Activated gamma-delta T cell (primary cell): ENCODE measurements at places on chromosomes 2 and 18.

GRCh38 chr2:37573451-37574388, 97.7 kb downstream of the CDC42EP3 start:
- no peak for DNase-seq

DNA sequence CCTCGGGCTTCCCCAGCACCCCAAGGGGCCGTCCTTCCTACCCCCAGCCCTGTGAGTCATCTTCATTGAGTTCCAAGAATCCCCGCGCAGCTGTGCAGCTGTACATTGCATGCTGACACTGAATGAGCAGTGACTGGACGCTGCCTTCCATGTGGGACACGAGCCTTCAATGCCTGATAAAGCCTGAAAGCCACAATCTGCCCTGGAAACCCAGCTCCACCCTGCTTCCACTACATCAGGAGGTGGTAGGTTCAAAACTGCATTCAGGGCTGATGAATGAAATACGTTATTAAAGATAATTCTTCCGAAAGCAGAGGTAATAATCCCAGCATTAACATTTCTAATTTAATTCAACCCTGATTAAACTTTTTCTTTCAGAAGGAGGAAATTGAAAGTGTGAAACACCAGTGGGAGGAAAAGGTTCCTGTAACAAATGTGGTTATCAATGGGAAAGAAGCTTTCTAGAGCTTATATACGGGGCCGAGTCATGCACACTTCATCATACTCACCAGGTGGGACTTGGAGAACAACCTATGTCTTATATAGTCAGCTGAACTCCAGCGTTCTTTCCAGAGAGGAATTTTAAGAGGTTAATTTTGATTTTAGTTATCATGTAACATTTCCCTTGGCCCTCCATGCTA, 360.1 kb downstream of the LPIN1 start:
- no peak for DNase-seq

DNA sequence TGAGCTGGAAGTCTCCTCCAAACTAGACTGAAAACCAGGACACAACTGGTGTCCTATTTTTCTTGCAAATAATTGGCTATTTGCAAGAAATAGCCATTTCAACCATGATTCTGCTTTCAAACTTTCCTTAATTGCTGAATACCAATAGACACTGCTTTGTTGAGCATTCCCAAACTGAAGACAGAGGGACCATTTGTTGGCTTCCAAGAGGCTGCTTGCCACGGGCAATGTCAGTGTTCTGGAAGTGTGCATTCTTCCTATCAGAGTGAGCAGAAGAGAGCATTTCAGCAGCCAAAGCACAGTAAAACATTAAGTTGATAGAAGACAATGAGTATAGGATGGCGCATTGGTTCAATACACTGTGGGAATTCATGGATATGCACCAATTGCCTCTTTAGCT, 360.5 kb upstream of the RGPD4 start:
- DNase-seq = no peak

GRCh38 chr2:3806730-3807129, 103.4 kb downstream of the DCDC2C start:
- DNase-seq = no peak

DNA sequence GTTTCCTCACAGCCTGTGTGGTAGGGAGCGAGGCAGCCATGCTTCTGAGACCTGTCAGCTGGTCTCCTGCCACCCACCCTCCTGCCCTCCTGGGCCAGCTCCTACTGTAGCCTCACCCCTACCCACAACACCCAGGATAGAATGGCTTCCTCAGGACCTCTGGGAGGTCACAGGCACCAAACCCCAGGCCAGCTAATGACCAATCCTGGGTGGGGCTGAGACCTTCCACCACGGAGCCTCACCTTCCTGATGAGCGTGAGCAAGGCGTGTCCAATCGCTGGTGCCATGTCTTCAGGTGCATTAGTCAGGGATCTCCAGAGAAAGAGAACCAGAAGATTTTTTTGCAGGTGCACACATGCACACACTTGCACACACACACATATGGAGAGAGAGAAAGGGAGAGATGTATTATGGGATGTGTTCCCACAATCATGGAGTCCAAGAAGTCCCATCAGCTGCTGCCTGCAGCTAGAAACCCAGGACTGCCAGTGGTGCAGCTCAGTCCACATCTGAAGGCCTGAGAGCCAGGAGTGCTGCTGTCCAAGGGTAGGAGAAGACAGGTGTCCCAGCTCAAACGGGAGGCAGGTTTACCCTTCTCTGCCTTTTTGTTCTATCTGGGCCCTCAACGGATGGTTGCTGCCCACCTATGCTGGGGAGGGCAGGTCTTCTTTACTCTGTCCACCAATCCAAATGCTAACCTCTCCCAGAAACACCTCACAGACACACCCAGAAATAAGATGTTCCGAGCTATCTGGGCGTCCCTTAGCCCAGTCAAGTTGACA, 70.4 kb upstream of the HDAC4 start:
- DNase-seq = no peak

- no peak for DNase-seq
Observed at GRCh38 chr2:84115173-84115857, 343.8 kb downstream of the SUCLG1 start.

DNA sequence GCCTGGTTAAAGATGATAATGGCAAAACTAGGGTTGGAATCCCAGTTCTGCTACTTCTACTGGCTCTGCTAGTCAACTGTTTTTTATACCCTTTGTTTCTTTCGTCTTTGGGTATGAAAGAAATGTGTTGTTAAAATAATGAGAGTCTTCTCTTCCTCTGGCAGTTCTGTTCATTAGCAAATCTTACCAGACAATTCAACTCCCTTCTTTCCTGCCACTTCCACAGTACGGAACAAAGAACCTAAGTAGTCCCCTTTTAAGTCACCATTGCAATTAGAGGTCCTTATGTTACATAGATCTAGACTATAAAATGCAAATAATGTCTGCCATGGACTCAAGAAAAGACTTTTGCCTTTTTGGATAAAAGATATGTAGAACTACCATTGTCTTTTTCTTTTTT, 134.1 kb downstream of the RND3 start:
- DNase-seq = no peak

DNA sequence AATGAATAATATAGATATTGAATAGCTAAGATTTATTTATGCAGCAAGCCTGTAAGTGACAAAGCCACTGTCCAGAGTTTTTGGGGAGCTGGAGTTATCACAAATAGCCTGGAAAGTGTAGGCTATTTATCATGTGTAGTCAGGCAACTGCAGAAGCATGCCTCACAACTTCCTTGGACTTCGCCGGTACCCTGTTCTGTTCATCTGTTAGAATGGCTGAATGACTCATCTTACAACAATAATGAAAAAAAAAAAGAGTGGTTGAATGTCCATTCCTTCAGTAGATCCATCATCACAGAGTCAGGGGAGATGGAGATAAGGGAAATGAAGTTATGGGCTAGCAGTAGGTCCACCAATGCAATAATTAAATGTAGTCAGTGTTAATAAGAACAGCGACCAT, 24.0 kb upstream of the ATP5MC3 start:
- no peak for DNase-seq

GRCh38 chr2:16067037-16067406, 126.7 kb downstream of the MYCN start:
- no peak for DNase-seq

DNA sequence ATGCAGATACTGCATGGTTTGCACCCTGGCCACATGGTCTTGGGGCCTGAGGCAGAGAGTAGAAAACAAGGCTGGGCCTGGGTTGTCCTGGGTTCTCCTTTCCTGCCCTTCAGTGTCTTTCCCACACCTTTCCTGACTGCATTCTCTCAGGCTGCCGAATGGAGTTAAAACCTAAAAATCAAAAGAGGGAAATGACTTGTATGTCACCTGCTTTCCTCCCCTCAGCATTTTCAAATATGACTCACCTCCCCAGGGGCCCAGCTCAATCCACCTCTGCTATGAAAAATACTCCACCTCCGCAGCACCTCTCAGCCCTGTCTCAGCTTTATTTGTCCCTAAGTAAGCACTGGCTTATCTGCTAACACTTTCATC, 457.8 kb upstream of the MEX3C start:
- no peak for DNase-seq

- DNase-seq = no peak
Observed at GRCh38 chr2:8380566-8380965, 301.3 kb upstream of the ID2 start.

- DNase-seq = peak; percentile 96
Observed at GRCh38 chr2:27489498-27490397, at the start of gene IFT172. Gene IFT172, minus strand, starts transcription at chr2:27489743. Its CDS starts 90 bp downstream, at chr2:27489653.

GRCh38 chr2:39593439-39594393, 72.0 kb upstream of the TMEM178A start:
- DNase-seq = no peak

GRCh38 chr2:172011812-172012575, 12.2 kb downstream of the METAP1D start:
- no peak for DNase-seq

DNA sequence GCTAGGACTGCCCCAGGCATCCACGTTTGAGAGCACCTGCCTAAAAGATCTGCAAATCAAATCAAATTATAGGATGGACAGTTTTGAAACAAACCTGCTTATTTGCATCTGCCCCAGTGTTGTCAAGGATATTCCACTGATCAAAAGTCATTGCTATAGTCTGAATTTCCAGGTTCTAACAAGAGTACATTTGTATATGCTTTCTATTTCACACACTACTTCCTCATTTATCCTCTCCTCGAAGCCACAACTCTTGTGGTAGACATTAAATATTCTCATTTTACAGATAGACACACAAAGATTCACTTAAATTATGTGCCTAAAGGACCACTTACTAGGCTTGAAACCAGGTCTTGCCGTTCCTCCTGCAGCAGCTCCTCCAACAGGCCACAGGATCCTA, 11.9 kb upstream of the TET3 start:
- DNase-seq = no peak

DNA sequence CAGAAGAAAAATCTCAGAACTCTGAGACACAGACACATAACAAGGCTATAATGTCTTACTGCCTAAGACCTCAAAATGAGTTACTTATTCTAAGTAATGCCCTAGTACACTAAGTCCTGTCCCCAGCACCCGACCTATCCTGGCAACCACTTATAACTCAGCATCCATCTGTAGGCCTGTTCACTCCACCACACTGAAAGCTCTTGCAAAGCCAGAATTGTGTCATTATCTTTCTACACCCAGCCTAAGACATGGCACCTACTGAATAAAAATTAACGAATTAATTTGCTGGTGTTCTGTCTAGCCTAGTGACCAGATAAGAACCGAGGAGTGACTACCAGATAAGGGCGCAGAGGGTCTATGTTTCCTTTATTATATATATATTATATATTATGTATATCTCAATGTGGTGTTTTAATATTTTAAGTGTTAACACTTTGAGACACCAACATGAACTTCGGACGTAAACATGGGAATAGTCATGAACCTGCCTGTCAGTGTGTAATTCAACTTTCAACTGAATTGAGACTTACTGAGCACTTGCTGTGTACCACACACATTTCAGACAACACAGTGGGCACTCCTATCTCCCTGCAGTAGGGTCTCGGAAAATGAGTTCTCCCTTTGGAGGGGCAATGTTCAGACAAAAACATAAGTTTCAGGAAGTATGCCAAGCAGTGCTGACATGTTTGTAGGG, 27.7 kb downstream of the TMEM131 start:
- no peak for DNase-seq

DNA sequence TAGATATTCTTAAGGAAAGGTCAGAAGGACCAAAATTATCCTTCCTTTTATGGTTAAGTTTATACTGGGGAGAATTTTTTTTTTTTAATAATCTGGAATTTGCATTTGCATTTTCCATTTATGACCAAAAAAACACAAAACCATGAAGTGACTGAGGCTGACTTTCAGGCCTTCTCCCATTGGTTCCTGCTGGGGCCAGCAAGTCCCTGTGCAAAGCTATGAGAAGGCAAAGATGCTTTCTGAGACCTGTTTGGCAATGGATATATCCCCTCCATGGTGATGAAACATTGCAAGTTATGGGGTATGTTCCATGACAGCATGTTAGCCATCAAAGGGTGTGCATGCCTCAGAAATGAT, 60.8 kb downstream of the KIAA2012 start:
- DNase-seq = no peak

- no peak for DNase-seq
Observed at GRCh38 chr2:176172007-176172894, 15.1 kb downstream of the HOXD3 start.

DNA sequence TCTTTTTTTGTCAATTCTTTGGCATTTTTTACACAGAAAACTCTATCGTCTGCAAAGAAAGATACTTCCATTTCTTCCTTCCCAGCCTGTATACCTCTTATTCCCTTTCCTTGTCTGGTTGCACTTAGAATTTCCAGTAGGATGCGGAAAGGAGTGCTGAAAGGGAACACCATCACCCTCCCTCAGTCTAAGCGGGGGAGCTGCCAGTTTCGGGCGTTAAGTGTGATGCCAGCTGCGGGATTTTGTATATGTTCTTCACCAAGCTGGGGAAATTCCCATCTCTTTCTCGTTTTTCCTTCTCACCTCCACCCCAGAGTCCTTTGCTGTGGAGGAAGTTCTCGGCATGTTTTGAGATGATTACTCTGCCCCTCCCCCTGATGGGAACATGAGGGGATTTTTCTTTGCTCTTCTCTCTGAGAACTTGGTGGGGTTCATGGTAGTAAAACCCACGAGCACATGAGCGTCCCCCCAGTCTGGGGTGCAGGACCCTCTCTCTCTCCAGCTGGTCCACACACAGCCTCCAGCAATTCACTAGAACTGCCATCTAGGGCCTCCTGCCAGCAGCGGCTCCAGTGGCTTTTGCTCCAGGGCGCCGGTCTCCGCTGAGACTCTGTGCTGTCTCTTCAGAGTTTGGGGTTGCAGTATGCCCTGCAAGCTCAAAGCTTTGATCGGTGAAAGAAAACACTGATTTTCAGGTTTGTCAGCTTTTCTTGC, 15.5 kb downstream of the AQP12A start:
- DNase-seq = no peak

DNA sequence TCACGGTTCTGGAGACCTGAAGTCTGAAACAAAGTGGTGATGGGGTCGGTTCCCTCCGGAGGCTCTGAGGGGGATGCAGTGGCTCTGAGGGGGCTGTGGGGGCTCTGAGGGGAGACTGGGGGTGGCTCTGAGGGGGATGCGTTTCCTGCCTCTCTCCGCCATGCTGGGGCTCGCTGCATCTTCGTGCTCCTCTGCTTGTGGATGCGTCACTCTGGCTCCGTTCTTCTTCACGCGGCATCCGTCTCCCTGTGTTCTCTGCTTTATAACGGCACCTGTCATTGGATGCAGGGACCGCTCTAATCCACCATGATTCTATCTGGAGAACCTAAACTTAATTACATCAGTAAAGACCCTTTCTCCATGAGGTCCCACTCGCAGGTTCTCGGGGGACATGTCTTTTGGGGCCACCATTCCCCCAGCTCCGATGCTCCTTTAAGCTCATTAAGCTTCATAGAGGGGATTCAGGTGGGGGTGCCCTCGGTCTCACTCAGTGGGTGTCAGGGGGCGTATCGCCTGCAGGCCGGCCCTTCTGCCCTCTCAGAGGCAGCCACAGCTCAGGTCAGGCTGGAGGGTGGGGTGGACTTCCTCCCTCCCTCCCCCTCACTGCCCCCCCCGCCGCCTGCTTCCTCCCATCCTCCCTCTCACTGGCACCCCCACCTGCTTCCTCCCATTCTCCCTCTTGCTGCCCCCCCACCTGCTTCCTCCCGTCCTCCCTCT, 18.4 kb downstream of the RTP5 start:
- no peak for DNase-seq
